T-cell (primary cell): ENCODE measurements at places on chromosomes 3 and 15.

- DNase-seq: no peak
Measured at GRCh38 chr3:125302932-125303331, 72.2 kb downstream of the ZNF148 start.

DNA sequence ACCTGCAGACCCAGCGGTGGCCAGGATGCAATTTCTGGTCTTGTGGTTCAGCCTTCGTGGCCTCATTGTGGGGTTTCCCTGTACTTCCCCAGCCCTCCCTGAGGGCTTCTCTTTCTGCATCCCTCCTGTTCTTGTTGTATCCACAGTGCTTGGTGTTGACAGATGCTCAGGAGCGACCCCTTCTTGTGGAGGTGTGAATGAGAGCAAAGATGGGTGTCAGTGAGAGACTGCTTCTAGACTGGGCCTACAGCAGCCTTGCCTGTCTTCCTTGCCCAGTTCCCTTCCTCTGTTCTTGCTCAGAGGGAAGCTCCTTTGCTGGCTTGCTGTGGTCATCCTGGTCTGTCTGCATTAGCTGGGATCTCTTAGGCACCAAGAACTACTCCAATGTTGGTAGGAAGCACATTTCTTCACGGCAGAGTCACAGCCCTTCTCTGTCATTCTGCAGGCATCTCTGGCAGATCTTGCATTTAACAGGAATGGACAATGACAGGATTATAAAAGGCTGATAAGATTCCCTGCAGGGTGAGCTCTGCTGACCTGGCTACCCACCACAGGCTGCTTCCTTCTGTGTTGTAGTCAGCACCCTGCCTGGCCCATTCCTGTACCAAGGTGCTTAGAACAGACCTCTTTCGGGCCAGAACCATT lies 317.8 kb upstream of the C2CD4B start:
- peak; percentile 5 for DNase-seq

GRCh38 chr3:189839576-189839975 lies 208.4 kb downstream of the TP63 start:
- DNase-seq: no peak

- no peak for DNase-seq
Measured at GRCh38 chr3:55488398-55489055, 1.4 kb upstream of the WNT5A start.

GRCh38 chr3:46895761-46896160 lies 18.2 kb downstream of the PTH1R start:
- no peak for DNase-seq

DNA sequence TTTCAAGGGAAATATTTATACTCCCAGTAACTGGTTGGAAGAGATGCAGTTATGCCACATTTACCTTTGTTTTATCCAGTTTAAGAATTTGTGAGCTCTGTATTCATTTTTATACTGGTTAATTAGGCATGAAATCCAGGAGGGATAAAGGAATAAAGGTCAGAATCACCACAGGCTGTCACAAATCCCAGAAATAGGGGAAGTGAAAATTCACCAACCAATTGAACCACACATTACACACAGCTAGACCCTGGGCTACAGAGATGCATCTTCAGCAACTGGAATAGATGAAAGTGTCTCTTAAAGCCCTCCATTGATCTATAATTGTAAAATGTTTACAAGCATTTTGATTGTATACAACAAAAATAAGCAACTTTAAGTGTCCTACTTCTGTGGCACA lies 18.5 kb downstream of the SERPINI1 start:
- DNase-seq: no peak

DNA sequence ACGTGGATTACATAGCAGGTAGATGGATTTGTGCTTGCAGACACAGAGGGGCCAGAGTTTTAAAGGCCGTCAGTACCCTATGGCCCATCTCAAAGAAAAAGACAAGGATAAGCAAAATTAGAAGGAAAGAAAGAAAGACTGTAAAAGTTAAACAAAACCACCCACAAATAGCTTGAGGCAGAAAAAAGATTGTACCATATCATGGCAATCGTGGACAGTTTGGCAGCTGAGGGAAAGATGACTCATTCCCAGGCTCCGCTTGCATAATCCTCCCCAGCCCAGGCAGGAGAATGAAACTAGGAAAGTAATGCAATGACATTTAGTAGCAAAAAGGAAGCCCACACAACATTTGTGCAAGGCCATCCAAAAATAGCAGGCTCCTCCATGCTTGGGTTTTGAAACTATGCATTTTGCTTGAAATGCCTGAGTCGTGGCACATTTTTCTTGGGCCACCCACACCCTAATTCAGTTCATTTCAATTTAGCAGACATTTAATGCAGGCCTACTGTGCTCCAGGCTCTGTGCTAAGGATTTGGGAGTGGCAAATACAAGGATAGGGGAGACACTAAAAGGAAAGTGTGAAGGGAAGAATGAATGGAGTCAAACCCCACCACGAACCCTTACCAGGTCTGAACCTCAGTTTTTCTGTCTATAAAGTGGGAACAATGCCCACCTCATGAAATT lies 40.9 kb upstream of the SMAD3 start:
- DNase-seq: no peak

- peak; percentile 51 for DNase-seq
Measured at GRCh38 chr15:43204016-43204901, 16.6 kb downstream of the EPB42 start.

DNA sequence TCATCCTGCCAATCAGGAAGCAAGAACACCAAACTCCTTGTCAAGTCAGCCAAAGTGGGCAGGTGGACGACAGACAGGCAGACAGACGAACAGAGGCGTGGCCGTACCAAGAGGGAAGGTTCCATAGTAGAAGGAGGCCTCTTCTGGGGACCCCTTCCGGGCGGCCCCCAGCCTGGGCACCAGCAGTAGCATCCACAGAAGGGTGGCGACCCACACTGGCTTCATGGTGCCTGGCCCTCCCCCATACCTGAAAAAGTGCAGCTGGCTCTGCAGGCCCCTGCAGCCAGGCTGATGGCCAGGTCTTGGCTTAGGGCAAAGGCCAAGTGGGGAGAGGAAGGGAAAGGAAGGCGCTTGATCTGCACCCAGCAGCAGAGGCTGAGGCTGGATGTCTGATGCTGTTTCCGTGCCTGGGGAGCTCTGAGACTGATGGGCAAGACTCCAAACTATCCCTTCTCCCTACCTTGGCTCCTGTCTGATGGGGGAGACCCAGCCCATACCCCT lies 607 bp downstream of the LCTL start:
- DNase-seq: no peak

DNA sequence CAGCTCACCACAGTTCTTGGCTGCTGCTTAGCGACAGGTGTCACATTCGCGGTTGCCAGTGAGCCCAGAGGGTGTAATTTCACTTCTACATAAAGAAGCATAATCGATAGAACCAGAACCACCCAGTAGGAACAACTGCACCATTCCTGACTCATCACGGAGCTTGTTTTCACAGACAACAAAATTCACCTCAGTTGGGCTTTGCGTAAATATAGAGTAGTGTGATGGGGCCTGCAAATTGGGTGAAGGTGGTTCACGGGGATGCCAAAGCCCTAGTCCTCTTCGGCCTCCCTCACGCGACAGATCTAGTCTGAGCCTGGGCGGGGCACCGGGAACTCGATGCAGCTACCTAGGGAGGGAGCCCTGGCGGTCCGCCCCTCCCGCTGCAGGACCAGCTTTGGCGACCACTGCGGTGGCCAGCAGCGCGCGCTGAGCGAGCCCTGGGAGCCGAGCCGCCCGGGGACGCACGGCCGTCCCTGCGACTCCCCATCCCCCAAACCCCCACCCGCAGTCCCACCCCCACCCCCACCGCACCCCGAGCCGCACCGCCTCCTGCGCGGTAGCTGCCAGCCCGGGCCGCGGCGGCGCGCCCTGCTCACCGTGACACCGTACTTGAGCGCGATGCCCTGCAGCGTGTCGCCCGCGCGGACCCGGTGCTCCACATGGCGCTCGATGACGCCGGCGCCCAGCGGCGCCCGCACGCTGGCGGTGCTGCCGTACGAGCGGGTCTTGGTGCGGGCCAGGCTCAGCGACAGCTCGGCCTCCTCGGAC lies 519 bp downstream of the LYSMD2 start:
- peak; percentile 37 for DNase-seq

- peak; percentile 4 for DNase-seq
Measured at GRCh38 chr3:71859123-71859519, 74.2 kb upstream of the PROK2 start.

- no peak for DNase-seq
Measured at GRCh38 chr3:29494305-29495036, 213.6 kb downstream of the RBMS3 start.

- no peak for DNase-seq
Measured at GRCh38 chr3:171163101-171164066, 136.9 kb upstream of the SLC2A2 start.

- DNase-seq: no peak
Measured at GRCh38 chr3:61277411-61277810, 26.2 kb upstream of the FHIT start.

GRCh38 chr3:30597131-30597768 lies 9.2 kb upstream of the TGFBR2 start:
- no peak for DNase-seq

DNA sequence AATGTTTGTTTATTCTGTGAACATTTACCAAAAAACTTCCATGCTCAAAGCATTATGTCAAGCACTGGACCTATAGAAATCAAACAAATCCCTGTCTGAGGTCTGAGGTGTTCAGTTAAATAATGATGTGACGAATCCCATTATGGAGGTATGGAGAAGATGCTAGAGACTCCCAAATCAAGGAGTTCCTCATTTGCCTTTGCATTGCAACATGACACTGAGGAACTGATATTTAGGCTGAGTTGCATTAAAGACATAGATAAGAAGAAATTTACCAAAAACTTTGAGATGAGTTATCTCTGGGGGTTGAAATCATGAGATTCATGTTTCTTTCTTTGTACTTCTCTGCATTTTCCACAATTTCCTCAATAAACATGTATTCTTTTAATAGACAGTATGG lies 16.0 kb downstream of the CD200 start:
- DNase-seq: no peak

DNA sequence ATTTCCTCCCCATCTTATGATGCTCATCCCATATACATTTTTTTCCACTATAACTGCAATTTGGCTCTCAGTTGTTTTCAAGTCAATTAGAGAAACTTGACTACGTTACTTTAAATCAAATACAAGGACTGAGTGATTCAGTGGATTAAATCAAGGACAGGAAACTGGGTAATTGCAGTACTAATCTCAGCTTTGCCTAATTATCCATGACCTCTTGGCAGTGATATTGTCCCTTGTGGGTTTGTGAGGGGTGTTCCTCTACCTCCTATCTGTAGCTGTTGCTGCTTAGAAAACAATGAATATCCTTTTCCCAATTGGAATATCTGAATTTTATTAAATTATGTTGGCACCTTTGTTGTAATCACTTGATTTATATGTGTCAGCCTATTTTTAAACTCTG lies 79.4 kb downstream of the ZPLD1 start:
- DNase-seq: no peak

- DNase-seq: no peak
Measured at GRCh38 chr15:85417276-85417675, 36.9 kb downstream of the AKAP13 start.

DNA sequence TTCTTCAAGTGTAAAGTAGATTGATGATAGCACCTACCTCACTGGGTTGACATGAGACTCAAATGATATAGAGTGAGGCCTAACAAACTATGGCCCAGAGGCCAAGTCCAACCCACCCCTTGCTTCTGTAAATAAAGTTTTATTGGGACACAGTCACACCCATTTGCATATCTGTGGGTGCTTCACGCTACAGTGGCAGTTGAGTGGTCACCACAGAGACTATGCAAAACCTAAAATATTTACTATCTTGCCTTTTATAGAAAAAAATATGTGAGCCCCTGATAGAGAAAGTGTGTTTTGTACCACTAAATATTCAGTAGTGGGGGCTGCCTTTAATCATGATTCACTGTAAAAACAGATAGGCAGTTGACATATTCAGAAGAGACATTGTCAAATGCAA lies 38.0 kb downstream of the ACAN start:
- DNase-seq: no peak

GRCh38 chr15:78672285-78673014 lies 31.4 kb upstream of the CHRNB4 start:
- DNase-seq: no peak

- DNase-seq: no peak
Measured at GRCh38 chr3:66796343-66796742, 201.8 kb upstream of the KBTBD8 start.

GRCh38 chr15:51030649-51031316 lies 63.9 kb downstream of the TNFAIP8L3 start:
- no peak for DNase-seq

DNA sequence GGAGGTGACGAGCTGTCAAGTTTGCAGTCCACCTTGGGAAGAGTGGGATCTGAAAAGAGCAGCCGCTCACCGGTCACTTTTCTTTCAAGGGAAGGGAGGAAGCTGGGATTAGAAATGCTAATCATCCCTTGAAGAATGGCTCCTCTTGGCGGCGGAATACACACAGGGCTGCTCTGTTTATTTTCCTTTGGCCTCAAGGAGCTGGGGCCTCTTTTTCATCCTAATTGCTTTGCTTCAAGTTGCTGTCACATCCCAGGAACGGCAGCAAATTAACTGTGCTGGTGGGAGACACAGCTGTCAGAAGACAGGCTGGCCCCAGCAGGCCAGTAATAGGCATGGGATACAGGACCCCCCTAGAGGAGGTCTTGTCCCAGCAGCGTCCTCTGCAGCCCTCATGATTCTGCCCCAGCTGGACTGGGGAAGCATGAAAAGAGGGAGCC lies 6.7 kb downstream of the KBTBD13 start:
- no peak for DNase-seq

DNA sequence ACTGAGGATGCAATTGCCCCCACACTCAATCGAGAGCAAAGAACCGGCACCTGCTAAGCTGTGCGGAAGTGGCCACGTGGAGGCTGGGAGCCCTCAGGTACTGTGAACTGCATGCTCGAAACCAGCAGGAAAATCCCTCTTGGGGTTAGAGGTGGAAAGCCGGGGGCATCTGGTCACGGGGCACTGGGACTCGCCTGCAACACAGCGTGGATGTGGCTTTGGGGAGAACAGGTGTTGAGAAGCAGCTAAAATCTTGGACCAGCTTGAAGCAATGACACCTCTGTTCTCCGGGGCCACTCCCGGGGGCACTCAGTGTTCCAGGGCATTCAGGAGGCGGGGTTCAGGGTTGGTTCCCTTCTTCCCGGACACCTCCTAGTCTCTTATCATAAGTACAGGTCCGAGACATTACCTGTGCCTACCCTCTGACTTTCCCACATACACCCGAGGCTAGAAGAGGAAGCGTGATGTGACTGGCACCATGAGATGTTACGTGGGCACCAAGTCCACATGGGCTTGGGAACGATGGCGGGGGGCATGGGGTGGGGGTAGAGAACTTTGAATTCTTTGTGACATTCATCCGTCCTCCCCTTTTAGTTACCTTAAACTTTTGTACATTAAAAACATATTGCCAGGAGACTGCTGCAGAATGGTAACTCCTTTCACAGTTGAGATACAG lies 172.0 kb downstream of the ADAMTS17 start:
- DNase-seq: no peak
